Activated naive CD4-positive, alpha-beta T cell (primary cell): ENCODE measurements at places on chromosomes 5 and 9.

- no peak for DNase-seq
Observed at GRCh38 chr5:108233617-108234155, 148.2 kb downstream of the FBXL17 start.

DNA sequence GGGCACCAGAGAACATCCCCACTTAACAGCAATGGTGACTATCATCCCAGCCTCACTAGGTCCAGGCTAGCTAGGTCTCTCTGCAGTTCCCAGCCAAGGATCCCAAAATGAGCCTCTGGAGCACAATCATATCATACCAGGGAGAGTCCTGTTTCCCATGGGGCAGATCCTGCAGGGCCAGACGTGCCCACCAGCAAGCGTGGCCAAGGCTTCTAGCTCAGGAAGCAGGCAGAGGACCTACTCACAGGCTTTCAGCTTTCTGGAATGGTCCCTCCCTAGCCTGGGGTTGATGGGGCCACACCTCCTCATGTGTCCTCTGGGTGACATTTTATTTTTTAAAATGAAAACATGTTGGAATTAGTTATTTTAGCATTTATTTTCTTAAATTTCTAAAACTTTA lies 45.7 kb upstream of the PITX1 start:
- no peak for DNase-seq

DNA sequence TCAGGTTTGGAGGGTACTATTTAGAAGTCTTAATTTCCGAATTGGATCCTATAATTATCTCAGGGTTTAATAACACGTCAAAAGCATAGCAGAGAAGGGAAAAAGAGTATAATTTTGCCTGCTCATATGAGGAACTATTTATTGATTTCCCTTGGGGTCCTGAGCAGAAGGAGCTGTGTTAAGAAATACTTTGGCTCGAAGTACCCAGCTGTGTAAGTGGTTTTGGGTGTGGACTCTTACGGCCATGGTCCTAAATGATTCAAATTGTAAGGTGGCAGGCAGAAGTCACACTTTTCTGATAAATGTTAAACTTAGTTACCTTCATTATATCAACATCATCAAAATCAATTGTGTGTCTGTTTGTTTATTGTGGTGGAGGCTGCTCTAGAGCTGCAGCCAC lies 190.4 kb downstream of the MTRR start:
- DNase-seq = no peak

DNA sequence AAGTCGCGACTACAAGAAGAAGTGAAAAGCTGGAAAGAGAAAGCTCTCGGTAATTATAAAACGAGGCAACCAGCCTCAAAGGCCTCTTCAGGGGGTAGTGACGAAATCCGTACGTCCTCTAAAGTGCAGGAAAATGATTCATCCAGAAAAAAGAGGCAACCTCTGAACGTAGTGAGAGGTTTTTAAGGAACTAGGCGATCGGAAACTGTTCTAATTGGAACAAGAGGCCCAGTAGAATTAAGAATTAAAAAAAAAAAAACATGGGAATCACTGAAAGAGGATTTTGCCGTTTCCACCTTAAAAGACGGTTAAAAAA lies 1.0 kb downstream of the CSNK1A1 start:
- no peak for DNase-seq

GRCh38 chr5:80369521-80369920 lies 38.3 kb upstream of the ZFYVE16 start:
- DNase-seq = no peak

DNA sequence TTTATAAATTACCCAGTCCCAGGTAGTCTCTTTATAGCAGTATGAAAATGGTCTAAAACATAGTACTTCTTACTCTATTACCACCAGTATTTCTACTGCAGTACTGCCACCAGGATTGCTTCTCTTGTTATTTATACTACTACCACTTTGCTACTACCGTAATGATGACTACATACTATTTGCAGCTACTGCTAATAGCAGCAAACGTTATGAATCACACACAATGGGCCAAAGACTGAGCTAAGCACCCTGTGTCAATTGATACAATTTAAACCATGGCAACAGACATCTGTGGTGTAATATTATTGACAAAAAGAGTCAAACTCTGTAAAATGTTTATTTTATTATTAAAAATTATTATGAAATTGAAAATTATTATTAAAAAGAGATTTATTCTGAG lies 15.3 kb upstream of the KIF12 start:
- no peak for DNase-seq

GRCh38 chr5:100182402-100182801 lies 352.8 kb upstream of the FAM174A start:
- no peak for DNase-seq

DNA sequence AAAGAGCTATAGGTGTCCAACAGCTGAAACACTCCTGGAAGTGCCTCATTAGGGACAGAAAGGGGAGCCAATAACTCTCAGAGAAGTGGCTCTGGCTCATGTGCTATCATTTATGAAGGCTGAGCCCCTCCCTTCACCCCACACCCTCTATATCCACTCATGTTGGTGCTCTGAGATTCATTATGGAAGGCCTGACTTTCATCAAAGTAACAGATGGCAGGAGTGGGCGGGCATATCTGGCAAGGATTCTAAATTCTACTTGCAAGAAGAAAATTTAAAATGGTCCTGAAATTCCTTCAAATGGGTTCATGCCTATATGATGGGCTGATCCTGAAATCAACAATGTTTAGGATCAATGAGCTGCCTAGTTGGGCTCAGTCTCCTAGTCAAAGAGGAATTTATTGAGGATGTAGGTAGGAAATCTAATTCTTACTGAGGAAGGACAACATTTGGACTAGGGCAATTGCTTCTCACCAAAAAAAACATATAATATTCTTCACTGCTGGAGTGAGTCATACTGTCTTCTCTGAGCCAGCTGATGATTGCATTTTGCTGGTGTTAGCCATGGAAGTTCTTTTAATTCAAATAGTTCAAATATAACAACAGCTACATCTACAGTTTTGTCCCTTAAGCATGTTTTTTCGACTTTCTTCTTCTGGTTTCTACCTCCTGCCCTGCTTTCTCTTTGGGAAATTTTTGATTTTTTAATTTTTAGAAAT lies 23.5 kb downstream of the NMRK1 start:
- no peak for DNase-seq

GRCh38 chr5:64149268-64149667 lies 16.4 kb upstream of the RNF180 start:
- DNase-seq = no peak

- no peak for DNase-seq
Observed at GRCh38 chr9:88006511-88007290, 32.4 kb upstream of the CDK20 start.

DNA sequence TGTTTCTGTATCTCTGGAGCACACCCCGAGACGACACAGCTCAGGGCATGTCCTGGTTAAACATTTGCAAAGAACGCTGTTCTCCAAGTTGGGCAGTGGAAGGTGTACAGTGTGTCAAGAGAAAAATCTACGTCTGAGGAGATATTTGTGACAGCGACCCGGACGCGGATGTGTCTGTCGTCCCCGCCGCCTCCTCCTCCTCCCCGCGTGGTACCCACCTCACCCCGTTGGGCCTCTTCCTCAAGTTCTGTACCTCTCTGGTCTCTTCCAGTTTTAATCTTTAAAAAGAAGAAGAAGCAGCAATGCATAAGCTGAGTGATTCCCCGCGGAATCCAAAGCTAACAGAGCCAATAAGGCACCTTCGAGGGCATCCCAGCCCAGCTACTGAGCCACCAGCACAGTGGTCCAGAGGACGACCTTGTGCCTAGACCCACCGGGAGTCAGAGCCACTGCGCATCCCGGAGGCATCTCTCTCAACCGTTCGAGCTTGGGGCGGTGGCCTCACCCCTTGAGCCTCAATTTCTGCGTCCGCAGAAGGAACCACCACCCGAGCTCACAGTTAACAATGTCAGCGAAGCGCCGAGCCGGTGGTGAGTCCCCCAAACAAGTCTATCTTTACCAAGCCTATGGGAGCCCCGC lies 467 bp downstream of the C9orf78 start:
- DNase-seq = peak; percentile 31

DNA sequence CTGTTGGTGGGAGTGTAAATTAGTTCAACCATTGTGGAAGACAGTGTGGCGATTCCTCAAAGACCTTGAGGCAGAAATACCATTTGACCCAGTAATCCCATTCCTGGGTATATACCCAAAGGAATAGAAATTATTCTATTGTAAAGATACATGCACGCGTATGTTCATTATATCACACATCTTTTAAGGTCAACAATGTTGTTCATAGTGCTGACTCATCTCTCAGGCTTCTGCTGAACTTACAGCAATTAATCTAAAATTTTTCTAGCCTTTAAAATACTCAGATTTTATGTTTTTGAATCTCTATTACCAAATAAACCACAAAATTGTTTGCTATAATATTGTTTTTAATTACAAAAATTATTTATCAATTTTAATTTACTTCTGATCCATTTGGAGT lies 38.8 kb upstream of the ZNF618 start:
- DNase-seq = no peak

- DNase-seq = no peak
Observed at GRCh38 chr5:72499730-72500129, 7.5 kb downstream of the ZNF366 start.

GRCh38 chr5:140017397-140018095 lies 25.6 kb downstream of the NRG2 start:
- DNase-seq = no peak

DNA sequence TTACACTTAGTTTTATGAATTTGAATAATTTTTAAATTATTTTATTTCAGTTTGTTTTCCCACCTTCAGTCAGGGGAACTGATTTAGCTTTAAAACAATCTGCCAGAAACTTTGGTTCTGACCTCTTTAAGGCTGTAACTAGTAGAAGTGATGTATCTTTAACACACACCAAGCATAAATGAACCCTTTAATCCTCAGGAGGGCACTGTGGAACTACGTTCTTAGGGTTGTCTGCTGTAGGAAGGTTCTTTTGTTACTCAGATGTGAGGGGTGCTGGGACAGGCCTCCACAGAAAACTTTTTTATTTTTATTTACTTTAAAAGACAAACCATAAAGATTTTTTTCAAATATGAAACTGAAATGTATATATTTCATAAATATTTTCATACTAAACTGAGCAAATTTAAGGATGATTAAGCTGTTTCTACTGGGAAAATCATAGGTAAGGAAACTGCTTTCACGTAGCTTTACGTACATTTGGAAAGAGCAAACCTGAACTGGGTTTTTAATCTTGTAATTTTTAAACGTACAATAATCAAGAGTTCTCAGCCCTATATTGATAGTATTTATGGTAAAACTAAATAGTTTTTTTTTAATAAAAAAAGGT lies 5.3 kb downstream of the KLF4 start:
- DNase-seq = no peak

GRCh38 chr5:161138751-161139455 lies 286.9 kb upstream of the ATP10B start:
- DNase-seq = no peak

- no peak for DNase-seq
Observed at GRCh38 chr5:83744821-83745220, 24.2 kb upstream of the HAPLN1 start.

- DNase-seq = no peak
Observed at GRCh38 chr9:14412775-14413174, 98.8 kb upstream of the NFIB start.

- no peak for DNase-seq
Observed at GRCh38 chr9:89497978-89498851, at the start of gene SEMA4D. SEMA4D (minus strand) TSS chr9:89498113; CDS start chr9:89405456, 92,657 bp downstream.

- DNase-seq = no peak
Observed at GRCh38 chr5:176366232-176366894, 1.1 kb downstream of the ARL10 start.

- DNase-seq = no peak
Observed at GRCh38 chr5:38722918-38723317, 122.9 kb upstream of the OSMR start.

- no peak for DNase-seq
Observed at GRCh38 chr5:170551076-170551475, 47.3 kb downstream of the KCNIP1 start.

- DNase-seq = no peak
Observed at GRCh38 chr5:113221294-113222176, 213.3 kb downstream of the TSSK1B start.

DNA sequence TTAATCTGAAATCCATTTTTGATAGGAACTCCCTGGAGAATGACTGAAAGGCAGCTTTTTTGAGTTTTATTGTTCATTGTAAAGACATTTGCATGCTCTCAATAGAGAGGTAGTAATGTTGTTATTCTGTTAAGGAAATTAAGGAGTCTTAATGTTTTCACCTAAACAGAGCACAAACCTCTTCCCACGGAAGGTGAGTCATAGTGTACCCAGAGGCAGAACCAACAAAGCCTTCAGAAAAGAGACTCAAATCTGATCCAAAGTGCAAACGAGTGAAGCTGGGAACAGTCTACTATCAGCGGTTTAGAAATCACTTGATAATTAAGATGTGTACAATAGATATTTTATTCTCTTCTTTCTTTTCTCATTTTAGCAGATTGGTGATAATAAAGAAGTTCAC lies 470.5 kb downstream of the PLK2 start:
- DNase-seq = no peak

GRCh38 chr5:54722846-54723433 lies 205.4 kb downstream of the SNX18 start:
- no peak for DNase-seq

GRCh38 chr5:78253201-78253600 lies 41.3 kb downstream of the AP3B1 start:
- DNase-seq = no peak

GRCh38 chr5:107389130-107389774 lies 281.5 kb downstream of the EFNA5 start:
- DNase-seq = no peak

DNA sequence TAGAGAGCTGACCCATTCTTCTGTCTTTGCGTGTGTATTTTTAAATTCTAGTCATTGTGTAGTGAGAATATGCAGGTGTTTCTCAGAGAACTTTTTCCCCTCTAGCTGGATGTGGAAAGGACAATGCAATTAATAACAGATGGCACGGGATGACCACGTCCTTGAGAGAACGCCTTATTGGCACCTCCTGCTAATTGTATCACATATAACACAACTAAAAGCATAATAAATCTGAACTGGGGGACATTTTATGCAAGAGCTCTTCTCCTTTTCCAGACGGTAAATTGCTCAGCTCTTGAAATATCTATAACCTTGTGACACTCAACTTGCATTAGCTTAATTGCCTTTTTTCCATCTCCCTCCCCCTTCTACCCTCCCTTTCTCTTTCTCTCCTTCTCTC lies 62.9 kb upstream of the IZUMO3 start:
- DNase-seq = no peak

DNA sequence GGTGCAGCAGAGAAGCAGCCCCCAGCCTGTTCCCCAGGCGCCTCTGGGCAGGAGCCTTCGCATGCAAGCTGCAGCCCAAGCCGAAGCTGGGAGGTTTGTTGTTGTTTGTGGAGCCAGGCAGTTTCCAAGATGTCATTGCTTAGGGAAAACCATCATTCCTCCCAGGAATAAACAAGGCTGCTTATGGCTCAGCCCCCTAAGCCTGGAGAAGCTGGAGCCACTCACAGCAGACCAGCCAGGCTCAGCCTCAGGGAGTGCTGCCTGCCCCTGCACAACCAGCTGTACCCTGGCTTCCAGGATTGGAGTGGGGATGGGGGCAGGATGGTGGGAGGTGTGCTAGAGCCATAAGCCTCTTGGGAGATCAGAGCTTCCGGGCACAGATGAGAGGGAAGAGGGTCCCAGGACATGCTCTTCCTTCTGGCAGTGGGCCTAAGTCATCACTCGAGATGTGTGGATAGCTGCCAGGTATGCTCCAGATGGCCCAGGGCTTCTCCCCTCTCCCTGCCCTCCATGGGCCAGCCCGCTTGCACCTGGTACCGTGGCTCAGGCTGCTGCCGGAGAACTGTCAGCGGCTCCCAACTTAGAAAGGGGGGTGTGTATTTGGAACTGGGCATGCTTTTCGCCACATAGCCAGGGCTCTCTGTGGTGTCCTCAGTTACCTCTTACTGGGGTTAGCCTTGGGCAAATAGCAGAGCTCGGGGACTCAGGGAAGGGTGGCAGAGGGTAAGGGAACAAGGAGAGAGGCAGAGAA lies 105.2 kb downstream of the RGS3 start:
- DNase-seq = no peak
